IPS DF 6.9 (cell line): ENCODE measurements at places on chromosomes 5 and 9.

DNA sequence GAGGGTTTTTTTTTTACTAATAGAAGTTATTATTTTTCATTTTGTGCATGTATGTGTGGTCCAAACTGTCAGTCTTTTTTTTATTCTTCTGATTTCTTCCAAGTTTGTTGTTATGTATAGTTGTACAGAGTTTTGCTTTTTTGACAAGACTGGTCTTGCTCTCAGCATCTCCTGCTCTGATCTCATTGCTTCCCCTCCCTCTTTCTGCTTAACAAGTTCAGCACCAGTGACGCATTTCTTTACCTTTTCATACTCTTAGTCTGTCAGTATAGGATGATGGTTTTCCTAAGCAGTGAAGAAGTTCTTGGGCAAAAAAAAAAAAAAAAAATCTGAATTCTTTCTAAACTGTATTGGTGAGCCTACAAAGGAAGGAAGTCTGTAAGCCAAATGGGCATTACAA, 135.1 kb downstream of the CD180 start:
- DNase-seq, result no peak

GRCh38 chr5:50302815-50303490, 138.1 kb downstream of the EMB start:
- no peak for DNase-seq

DNA sequence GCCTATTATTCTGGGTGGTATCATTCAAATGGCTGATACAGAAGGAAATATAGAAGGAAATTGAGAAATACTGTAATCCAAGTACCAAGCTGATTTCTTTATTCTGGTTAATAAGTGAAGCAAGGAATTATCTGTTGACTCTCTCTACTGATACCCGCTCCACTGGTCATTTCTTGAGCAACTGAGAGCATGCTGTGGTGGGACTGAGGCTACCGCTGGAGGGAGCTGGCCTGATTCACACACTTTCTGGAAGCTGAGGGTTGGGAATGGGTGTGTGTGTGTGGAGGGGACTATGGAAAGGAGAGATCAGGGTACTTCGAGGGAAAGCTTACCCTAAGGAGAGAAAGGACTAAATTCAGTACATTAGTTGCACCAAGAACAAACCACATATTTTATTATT, 104.1 kb downstream of the UGCG start:
- DNase-seq, result no peak

DNA sequence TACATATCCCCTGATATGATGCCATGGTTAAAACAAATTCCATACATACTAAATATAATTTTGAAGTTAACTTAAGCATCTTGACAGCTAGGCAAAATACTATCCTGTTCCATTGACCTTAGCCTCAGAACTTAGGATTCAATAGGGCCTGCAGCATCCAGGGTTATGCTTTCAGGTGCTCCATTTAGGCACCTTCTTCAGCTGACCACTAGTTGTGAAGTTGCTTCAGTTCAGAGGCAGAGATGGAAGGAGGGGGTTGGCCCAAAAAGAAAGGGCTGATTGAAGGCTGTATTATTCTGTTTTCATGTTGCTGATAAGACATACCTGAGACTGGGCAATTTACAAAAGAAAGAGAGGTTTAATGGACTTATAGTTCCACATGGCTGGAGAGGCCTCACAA, 7.0 kb upstream of the NREP start:
- no peak for DNase-seq

DNA sequence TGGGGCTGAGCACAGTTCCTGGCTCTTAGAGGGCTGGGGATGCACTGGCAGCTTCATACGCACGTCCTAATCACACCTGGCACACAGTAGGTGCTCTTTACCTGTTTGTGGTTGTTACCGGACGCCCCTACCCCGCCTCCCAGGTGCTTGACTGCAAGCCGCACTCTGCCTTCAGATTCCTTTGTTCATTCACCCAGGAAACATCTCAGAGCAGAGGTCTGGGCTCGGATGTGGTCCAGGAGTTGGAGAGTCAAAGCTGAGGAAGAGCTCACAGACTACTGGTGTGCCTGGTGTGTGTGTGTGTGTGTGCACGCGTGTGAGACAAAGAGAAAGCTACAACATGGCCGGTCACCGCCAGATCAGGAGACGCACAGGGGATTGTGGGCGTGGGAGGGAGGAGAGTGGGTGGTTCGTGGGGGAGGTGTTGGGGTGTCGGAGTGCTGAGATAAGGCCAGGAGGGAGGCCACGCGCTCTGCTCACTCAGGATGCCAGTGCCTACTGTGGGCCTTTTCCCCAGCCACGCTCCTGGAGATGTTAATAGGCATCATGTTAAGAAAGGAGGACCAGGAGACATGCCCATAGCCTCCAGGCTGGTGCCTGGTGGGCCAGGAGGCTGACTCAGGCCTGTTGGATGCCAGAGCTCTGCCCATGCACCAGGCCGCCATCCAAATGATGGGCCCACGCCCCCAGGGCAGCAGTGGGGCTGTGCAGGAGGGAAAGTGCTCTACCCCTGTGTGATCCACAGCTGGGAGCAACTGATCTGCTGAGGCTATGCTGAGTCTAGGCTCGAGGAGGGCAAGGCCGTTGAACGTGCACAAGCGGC, 39.9 kb downstream of the CRB2 start:
- no peak for DNase-seq

DNA sequence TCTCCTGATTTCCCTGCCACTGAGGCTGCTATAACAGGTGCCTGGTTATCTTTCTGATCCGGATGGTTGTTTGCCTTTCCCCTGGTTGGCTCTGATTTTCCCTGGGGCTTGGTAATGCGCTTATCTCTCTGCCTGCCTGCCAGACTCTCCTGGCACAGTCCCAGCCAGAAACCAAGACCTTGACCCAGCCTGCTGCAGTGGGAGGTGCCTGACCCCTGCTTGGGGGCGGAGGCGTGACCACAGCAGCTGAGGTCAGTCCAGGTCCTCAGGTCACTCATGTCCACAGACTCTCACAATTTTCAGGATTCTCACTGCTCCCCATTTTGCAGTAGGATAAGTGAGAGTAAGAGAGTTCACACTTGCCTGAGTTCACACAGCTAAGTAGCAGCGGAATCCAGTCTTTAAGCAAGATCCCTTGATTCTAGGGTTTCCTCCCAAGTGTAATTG, 24.4 kb upstream of the SYNPO start:
- no peak for DNase-seq

DNA sequence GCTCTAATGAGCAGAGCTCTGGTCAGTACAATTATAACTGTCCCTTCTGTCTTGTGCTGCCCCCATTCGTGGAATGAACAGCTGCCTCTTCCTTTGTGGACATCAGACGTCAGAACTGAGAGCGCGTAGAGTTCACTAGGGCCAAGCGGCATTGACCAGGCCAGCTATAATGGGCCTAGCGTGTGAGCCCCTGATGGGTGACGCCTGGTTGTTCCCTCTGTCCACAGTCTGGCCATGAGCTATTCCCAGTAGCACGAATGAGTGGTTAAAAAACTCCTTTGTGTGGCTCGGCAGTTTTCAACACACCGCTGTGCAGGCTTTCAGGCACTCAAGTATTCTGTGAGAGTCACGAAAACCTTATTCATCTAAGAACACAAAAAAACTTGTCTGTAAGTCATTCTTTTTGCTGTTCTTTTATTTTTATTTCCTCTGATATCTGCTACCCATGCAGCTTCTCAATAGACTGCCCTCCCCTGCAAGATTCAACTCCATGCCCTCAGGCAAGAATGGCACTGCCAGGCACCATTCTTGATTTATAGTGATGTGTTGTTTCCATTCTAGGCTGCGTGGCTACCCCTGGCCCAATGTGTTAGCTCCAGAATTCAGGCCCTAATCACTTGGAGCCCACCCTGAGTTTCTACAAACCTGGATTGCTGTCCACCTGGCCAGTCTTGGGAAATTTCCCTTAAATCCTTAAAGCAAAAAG, 52.5 kb downstream of the ANKDD1B start:
- no peak for DNase-seq

GRCh38 chr9:122056484-122056883, 36.6 kb downstream of the TTLL11 start:
- DNase-seq, result no peak

DNA sequence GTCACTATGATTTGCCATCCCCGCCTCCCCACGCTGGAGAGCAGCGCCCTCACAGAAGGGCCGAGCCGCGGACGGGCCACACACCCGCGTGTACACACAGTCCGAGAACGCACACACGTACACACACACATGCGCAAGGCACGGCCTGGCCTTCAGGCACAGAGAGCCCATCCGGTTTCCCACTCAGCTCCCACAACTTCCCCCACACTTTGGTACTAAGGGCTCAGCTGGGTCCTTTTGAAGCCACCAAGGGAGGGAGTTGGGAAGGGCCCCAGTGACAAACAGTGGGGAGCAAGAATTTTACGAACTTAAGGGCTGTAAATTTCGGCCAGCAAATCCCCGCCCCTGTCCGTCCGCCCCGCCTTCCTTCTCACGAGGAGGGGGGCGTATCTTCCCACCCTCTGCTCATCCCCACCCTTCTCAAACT, 133.3 kb upstream of the HAND1 start:
- DNase-seq, result no peak

GRCh38 chr5:142748132-142748531, 22.0 kb upstream of the ARHGAP26 start:
- no peak for DNase-seq

- no peak for DNase-seq
Observed at GRCh38 chr9:110918316-110919049, 119.8 kb downstream of the LPAR1 start.

DNA sequence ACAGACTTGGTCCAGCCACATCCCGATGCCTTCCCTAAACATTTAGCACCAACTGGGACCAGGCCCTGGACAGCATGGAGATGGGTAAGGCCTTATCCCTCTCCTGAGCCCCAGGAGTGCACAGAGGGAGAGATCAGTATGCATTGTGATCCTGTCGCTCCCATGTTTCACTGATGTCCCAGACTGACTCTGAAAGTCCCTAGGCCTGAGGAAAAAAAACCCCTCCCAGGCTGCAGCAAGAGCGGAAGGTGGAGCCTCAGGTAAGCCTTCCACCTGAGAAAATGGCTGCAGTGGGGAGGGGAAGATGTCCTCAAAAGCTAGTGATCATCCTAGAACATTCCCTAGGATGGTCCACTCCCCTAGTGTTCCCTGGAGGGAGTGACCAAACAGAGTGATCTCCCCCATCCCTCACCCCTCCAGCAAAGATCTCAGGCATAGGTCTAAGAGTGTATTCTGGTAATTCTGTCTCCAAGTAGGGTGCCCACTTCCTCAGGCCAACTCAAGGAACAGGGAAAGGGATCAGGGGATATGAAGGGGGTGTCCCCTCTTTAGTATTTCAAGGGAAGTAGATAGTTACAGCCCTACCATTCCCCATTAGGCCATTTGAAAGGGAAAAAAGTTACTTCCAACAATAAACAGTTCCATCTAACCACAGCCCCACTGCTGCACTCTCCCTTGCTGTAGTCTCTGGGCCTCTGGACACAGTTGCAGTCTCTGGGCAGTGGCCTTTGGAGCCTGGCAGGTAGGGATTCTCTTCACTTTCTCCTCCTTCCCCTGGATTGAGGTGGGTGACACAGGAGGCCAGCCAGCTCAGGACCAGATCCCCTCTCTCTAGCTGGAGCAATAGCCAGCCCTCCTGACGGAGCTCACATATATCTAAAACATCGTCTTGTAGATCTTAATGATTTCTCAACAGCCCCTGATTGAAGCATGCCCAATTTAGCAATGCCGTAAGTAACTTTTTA, 6.8 kb upstream of the CXXC5 start:
- DNase-seq, result no peak

DNA sequence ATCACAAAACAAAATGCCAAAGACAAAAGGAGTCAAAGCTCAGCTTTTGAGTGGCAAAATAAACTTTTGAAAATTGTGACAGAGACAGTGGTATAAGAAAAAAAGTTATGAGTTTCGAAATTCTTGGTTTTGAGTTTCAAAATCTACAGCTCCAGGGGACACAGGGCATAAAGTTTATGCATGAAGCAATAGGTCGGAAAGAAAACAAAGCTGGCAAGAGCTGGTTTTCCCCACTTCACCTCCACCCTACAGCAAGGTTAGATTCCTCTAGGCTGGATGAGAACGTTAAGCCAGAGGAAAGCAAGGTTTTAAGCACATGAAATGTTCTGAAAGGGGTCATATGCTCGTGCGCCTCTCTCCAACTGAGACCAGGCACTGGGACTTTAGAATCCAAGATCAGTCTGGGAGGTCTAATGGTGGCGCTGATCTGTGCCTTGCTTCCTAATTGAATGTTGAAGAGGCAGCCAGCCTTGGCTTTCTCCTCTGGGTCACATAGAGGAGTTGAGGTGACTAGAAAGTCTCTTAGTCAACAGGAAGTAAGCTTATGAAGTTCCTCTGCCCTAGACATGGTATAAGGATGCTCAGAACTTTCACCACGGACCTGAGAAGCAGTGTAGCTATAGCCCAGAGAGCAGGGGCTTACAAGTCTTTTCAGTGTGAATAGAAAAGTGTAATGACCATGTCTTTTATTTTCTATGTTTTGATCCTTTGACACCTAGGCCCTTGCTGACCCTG, 167.7 kb upstream of the DMAC1 start:
- no peak for DNase-seq

DNA sequence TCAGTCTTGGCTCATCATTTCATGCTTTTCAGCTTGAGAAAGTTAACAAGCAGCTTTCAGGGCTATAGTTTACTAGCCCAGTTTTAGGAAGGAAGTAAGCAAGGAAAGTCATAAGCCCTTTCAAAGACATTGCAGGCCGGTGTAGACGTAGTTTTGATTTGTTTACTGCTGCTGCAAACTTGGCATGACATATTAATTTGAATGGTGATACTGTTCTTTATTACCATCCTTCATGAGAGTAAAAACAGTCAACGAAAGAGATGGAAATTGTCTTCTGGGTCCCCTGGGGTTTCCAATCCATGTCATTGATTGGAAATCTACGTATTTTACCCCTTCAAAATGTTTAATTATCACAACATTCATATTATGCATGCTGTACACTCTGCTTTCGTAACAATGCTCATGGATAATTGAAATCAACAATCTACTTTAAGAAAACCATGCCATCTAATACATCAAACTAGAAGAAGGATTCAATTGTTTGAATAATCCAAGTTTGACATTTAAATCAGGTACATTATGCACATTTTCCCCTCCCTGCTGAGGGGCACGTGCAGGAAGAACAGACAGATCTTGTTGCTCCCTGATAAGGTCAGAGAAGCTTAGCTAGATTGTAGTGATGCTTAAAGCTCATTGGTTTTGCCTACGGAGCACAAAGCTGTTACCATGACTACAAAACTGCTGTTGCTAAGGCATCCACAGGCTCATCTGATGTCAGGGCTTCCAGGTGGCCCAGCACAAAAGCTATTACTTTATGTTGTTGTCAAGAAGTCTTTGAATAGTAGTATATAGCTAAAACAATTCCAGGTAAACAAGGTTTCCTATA, 139.9 kb upstream of the PRLR start:
- DNase-seq, result peak; percentile 11

DNA sequence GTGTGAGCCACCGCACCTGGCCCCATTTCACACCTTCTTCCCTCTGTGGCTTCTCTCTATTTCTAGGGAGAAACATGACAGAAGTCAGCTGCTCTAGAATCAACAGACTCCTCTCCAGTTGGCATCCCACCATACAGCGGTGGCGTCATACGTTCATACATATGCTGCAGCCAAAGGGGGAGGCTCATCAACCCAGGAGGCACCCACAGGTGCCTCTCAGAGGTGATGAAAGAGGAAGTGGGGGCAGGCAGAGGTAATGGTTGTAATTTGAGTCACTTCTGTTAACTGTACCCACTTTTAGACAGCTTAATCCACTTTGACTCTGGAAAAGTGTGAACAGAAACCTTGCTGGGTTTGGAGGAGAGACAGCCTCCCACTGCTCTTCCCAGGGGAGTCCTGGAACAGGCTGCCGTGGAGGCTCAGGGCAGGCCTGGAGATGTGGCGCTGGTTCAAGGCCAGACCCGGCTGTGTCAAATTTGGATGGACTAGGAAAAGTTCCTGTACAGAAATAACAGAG, 47.3 kb upstream of the SUB1 start:
- DNase-seq, result no peak
